A549 treated with Hydrocortisone at 1 μM for 4 hours (cell line): ENCODE measurements at places on chromosomes 4 and X. TPM values are rescaled to one million over a fixed set of nuclear protein-coding genes. Genes with fewer than 3 reads are reported as not detected.

Gene ETDA
- not detected in 5 replicates for total RNA-seq

Gene VSIG1
- total RNA-seq, result 0.20 to 0.65 TPM (median 0.24 TPM) in 5 replicates

Gene SPIN4
- total RNA-seq, result 3.3 to 6.9 TPM (median 5.0 TPM) in 5 replicates

Gene NDST4
- not detected in 5 replicates for total RNA-seq

Gene SAT1
- total RNA-seq, result 355 to 458 TPM (median 417 TPM) in 5 replicates

Gene RBM3
- total RNA-seq, result 345 to 656 TPM (median 367 TPM) in 5 replicates

Gene GLOD5
- total RNA-seq, result not detected in 5 replicates

Gene TMEM150C
- total RNA-seq, result 0.59 to 1.2 TPM (median 0.95 TPM) in 5 replicates

Gene LDB2
- total RNA-seq, result not detected in 5 replicates

Gene DHRSX
- 35.9 to 50.6 TPM (median 43.6 TPM) in 5 replicates for total RNA-seq

Gene SH3BP2
- 2.2 to 4.7 TPM (median 4.1 TPM) in 5 replicates for total RNA-seq

Gene EPHA5
- 0.21 to 0.40 TPM (median 0.39 TPM) in 5 replicates for total RNA-seq

Gene USP17L28
- not detected in 5 replicates for total RNA-seq

Gene AADAT
- total RNA-seq, result 7.4 to 8.7 TPM (median 8.4 TPM) in 5 replicates
